HCT116 (cell line): ENCODE measurements at places on chromosomes 7 and 10. TPM values are rescaled to one million over a fixed set of nuclear protein-coding genes. Genes with fewer than 3 reads are reported as not detected.

DNA sequence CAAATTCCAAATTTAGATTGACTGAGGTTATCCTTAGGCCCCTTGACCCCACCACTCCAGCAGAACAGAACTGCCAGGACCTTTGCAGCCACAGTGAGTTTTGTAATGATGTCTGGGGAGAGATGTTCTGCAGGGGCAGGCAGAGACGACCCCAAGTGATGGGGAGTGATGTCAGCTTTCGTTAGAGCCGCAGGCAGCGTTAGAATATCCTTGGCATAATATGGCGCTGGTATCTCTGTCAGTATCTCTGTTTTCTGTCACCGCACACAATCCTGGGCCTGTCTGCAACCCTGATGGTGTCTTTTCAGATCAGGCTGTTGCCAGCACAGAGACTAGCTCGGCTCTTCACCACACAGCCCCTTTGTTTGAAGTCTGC is 1083.6 kb downstream of the KCNMA1 start:
- DNase-seq: no peak

The AS3MT gene
- 0.79 TPM for total RNA-seq

DNA sequence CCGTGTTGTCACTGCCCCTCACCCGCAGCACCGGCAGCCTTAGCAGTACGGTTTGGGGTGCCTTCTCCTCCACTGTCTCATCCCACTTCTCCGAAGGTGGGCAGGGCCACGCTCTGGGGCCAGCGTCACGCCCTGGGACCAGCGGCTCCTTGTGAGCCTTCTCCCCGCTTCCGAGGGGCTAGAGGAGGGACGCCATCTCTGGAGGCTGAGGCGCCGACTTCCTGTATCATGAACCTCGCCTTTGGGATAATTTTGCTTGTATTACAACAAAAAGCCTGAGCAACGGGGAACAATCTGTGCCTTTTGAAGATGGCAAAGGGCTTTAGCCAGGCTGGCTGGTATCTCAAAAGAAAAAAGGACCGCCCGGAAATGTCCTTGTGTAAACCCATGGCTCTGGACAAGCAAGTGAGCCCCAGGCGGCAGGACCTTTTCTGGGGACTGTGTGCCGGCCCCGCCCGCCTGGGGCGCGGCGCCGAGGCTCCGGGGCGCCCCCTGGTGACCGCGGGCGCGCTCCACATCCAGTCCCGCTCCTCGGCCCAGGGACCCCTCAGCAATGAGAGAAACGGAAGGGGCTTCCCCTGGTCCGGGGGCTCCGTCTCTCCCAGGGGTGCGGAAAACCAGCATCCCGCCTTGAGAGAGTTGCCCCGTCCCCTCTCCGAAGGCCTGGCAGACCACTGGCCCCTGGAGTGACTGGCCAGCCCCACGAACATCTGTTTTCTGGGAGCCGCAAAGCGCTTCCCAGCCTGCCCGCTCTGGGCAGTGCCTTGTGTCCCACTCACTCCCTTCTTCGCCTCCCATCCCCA is 3.8 kb downstream of the DEPP1 start:
- peak; percentile 13 for DNase-seq

The CALCR gene
- total RNA-seq: 0.10 TPM

GRCh38 chr10:55374917-55375316 is 573.9 kb upstream of the PCDH15 start:
- DNase-seq: no peak

GRCh38 chr10:93503075-93503474 is 6.7 kb downstream of the CEP55 start:
- no peak for DNase-seq

The AKR1D1 gene
- 0.10 TPM for total RNA-seq

The NOLC1 gene
- 231 TPM for total RNA-seq

The VAX1 gene
- total RNA-seq: not detected

DNA sequence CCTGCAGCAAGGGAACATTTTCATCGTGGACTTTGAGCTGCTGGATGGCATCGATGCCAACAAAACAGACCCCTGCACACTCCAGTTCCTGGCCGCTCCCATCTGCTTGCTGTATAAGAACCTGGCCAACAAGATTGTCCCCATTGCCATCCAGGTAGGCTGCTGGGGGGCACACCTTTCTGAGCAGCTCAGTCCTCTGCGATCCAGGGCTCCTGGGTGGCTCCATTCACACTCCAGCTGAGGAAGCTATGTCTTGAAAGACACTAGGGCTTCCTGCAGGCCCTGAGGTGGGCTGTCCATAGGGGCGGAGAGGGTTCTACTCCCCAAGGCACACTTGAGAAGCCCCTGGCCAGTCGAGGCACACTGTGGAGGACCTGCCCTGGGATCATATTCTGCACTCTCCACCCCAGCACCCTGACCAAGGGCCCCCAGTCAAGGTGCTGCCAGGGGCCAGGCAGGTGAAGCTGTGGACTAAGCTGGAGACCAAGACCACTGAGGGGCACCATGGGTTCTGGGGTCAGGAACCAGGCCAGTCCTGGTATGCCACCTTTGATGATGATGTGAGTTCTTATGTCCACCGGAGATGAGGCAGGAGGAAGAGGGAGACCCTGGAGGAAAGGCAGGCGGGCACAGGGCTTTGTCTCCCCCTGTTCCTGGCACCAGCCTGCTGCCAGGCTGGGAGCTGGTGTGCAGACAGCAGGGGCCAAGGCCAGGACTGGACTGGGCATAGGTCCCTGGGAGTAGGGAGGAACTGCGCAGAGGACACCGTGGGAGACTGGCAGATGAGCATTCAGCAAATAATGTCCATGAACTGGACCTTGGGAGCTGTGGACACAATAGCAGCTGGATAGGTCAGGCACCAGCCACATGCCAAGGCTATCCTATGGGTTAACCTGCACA is 54.8 kb downstream of the ALOX5 start:
- DNase-seq: no peak

The GPNMB gene
- 2.8 TPM for total RNA-seq

The CLEC5A gene
- total RNA-seq: 0.32 TPM

GRCh38 chr7:157483515-157483914 is 146.7 kb downstream of the DNAJB6 start:
- DNase-seq: no peak

DNA sequence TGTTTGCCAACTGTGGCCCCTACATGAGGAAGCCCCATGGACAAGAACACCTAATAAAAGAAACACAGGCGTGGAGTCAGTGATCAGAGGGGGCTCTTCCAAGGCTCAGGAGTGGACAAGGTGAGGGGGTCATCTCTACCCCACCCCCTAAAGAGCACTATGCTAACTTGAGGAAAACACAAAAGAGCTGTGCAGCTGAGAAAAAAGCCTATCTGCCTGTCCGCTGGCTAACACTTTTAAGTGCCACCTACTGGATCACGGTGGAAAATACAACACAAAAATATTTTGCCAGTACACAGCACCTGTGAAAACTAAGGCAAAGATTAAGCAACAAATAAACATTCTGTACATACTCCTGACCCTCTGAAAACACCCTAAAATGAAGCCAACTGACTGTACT is 53.1 kb upstream of the COBL start:
- no peak for DNase-seq

DNA sequence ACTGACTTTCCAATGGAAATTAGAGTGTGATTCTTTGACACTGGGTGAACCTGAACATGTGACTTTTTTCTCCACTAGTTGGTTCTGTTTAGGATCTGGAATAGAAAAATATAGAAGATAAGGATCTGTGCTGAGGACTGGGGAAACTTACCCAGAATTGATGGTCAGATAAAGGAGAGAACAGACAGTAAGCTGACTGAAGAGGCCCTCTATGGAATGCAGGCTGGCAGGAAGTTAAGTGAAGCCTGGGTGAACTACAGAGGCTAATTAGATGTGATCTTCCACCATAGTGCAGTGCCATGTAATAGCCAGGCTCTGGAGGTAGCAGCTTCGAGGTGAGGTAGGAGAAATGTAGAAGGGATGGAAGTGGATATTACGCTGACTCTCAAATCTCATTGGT is 455.3 kb downstream of the PLXDC2 start:
- DNase-seq: no peak

The GRID1 gene
- 5.6 TPM for total RNA-seq

GRCh38 chr7:119761776-119762175 is 511.2 kb upstream of the KCND2 start:
- DNase-seq: no peak

The ST8SIA6 gene
- 1.3 TPM for total RNA-seq

The NPFFR1 gene
- 0.02 TPM for total RNA-seq

GRCh38 chr7:111558991-111559390 is 3.3 kb downstream of the IMMP2L start:
- DNase-seq: no peak

DNA sequence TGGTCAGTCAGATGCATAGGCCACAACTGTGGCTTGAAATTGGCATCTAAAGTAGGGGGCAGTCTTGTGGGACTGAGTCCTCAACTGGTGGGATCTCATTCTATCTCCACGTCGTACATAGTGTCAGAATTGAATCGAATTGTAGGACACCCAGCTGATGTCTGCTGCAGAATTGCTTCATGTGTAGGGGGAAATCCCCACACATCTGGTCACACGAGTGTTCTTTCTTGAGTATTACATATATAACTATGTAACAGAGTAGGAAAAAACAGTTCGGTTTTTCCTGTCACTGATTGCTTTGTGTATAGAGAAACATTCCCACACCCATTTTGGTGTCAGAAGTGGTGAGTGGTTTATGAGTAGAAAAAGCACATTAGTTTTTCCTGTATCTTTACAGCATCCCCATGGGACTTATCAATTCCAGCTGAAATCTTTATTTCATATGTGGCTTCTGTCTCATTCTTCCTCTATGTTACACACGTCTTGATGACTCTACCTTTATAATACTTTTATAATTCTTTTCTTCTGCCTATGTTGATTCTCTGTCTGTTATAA is 79.4 kb upstream of the PCGF5 start:
- DNase-seq: no peak

GRCh38 chr7:39700165-39700564 is 76.8 kb downstream of the RALA start:
- no peak for DNase-seq

DNA sequence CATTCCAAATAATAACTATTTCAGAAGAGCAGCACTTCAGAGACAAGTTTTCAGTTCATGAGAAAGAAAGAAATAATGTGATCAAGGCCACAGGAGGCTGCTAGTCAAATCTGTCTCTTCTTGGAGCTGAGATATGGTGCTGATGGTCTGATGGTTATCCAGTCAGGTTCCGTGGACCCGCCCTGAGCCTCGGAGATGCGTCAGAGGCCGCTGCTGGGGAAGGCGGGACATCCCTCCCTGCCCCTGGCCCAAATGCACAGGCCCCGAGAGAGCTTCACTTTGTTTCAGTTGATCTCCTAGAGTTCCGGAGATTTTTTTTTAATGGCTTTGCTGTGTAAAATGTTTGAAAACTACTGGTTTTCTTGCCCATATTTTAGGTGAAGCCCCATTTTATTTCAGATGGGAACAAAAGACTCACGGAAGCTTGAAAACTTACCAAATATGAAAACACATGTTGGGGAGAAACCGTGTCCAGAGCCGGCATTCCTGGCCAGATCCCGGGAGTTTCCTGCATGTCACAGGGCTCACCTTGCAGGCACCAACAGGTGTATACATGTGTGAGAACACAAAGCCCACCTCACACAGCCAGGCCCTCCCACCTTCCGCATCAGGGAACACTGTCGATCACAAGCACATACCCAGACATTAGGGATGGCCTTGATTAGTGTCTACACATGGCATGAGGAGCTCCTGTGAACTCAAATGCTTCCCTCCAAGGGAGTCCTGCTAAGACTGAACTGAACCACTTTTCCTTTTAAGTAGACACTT is 499.0 kb downstream of the TCERG1L start:
- DNase-seq: no peak

DNA sequence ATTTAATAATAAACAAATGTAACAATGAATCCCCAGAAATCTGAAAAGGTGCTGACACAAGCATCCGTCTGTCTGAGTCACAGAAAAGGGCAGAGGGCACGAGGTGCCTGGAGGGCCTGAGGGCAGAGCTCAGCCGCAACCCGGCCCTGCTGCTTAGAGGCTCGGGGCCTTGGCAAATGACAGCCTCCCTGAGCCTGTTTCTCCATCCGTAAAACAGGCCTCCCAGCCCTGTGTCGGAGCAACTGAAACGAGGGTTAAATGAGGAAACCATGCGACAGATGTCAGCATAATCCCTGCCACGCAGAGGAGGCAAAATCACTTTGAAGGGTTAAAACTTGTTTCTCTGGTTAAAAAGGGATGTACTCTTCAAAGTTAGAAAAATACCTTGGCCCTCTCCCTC is 24.9 kb downstream of the NUDT1 start:
- no peak for DNase-seq

- no peak for DNase-seq
These were observed 86.2 kb upstream of the PPIF start for GRCh38 chr10:79260811-79261740.

- no peak for DNase-seq
These were observed 83.2 kb downstream of the CAMK1D start for GRCh38 chr10:12432402-12433189.

DNA sequence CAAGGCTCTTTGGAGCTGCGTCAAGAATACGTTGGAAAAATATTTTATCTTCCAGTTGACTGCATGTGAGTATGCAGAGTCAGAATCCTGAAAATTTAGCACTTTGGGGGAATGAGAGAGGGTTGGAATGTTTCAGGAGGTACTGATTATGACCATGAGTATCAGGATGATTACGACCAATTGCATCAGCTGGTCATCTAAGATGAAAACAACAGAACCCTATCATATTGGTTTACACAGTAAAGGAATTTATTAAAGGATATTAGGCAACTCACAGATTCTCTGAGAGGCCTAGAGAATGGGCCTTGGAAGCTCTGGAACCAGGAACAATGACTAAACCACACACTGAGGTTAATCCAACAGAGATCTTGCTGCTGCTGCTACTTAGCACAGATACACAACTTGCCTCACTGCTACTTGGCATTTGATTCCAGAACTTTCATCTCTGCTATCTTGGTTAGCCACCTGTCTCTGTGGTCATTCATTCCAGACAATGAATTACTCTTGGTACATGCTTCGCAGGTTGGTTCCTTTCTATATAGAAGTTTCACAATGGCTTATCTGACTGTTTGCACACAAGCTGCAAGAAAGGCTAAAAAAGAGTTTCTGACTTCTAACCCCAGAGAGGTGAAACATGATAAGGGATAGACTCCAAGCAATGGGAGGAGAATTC is 68.0 kb upstream of the CTTNBP2 start:
- DNase-seq: no peak

The TSPAN33 gene
- total RNA-seq: 22.2 TPM

GRCh38 chr10:28095791-28096378 is 97.0 kb upstream of the ODAD2 start:
- no peak for DNase-seq

DNA sequence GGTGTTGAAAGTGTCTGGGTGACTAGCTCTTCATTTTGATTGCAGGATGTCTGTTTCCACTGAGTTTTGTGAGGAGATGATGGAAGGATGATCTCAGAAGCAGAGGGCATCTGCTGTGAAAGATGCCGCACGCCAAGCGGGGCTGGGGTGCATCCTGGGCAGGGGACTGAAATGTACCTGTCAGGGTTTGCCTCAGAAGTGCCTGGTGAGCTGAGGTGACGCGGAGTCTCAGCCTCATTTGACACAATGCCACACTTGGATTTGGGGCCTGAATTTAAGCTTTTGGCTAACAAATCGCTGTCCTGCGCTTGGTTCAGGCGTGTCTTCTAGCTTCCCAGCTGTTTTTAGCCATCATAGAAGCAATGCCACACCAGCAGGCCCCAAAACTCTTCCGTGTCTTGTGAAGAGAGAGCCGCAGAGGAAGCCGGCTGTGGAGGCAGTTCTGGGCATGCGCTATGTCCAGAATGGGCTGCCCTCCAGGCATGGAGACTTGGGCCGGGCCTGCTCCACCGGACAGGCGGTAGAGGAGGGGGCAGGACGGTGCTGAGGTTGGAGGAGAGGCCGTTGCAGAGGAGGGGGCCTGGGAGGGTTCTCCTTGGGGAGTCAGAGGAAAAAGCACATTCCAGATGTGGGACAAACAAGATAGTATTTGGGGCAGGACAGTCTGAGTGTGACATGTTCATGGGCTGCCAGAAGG is 31.2 kb downstream of the WDR86 start:
- DNase-seq: no peak
